ENCODE measurements at places on chromosomes 1 and 21.

GRCh38 chr1:216688127-216688657 lies 35.0 kb downstream of the ESRRG start:
- DNase-seq, result no peak

DNA sequence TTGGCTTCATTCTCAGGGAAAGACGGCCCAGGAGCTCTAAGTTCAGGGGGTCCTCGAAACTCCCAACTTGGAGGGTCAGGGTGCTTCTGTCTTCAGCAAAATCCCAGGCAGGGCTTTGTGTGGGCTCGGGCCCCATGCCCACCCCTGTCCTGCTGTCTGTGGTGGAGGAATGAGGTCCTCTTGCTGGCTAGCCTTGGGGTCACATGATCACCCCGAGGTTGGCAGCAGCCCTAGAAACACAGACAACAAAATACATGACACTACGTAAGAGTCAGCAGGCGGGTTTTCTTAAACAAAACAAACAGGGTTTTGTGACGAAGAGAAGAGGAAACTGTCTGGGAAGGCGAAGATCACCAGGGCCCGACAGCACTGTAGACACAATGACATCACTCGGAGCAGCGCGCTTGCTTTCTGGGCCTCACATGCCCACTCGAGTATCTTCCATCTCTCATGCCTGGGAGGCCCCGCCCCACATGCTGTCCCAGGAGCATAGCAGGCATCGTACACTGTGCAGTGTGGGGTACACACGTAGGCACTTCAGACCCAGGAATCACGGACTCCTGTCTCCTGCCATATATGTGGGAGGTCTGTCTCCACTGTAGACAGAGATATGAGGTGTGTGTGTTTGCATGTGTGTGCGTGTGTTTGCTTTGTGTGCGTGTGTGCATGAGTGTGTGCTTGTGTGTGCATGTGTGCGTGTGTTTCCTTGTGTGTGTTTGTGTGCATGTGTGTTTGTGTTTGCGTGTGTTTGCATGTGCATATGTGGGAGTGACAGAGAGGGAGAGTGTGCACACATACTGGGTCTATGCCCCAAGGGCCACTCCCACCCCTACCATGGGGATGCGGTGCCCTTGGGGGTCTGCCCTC lies 94.7 kb downstream of the SIK1 start:
- DNase-seq, result no peak

DNA sequence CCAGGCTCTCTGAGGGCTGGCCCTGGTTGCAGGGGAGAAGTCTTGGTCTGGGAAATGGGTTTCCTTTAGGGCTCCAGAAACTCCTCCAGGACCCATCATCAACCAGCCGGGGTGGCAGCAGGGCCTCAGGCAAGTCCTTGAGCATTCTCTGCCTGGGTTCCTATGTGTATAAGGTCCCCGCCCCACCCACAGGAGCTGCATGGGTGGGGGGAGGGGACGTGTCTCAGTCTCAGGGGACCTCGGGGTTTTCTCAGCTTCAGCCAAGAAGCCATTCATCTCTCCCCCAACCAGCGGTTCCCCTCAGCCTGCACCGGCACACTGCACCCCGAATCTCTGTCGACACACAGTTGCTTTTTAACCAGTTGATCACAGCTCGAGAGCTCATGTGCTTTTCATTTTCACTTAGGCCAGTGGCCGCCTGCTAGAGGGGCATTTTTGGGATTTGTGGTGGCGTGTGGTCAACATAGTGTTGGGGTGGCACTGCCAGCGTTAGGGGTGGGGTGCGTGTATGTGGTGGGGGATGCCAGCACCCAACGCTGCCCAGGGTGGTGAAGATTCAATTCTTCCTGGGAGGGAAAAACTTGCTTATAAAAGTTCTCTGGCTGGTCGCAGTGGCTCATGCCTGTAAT lies 6.5 kb downstream of the RUNX3 start:
- peak; percentile 62 for DNase-seq

DNA sequence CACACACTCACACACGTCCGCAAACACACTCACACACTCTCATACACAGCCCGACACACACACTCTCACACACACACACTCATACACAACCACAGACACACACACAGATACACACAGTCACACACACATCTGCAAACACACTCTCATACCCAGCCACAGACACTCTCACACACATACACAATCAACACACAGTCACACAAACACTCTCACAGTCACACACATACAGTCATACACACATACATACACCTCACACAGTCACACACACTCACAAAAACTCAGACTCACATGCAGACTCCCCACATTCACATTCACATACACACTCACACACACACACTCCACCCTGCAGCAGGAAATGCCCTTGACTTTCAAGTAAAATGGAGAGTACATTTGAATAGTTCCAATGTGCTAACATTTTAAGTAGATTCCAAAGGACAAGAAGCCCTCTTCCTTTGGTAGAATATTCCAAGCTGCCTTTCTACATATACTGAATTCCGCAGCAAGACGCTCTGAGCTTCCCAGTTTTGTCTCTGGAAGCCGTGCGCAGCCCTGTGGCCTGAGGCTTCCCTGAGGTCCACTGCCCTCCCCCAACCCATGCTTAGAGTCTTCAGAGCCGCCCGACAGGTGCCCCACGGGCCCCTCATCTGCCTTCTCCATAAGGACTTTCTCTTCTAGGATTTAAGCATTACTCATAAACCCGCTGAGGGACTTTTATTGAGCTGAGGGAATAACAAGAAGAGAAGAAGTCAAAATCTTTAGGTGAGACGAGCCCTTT lies 9.7 kb downstream of the BATF3 start:
- no peak for DNase-seq

- no peak for DNase-seq
These were observed 35.4 kb upstream of the SRSF10 start for GRCh38 chr1:24015221-24016210.

GRCh38 chr1:116711263-116711840 lies 42.9 kb upstream of the CD2 start:
- no peak for DNase-seq

- no peak for DNase-seq
These were observed 3.6 kb upstream of the SCAF4 start for GRCh38 chr21:31735511-31735992.
